Astrocyte of the spinal cord (primary cell): ENCODE measurements at places on chromosomes 6 and 20.

- no peak for DNase-seq
These were observed 143.0 kb downstream of the DOK5 start for GRCh38 chr20:54618412-54618811.

- DNase-seq, result no peak
These were observed 550.0 kb downstream of the PHF3 start for GRCh38 chr6:64185621-64186020.

DNA sequence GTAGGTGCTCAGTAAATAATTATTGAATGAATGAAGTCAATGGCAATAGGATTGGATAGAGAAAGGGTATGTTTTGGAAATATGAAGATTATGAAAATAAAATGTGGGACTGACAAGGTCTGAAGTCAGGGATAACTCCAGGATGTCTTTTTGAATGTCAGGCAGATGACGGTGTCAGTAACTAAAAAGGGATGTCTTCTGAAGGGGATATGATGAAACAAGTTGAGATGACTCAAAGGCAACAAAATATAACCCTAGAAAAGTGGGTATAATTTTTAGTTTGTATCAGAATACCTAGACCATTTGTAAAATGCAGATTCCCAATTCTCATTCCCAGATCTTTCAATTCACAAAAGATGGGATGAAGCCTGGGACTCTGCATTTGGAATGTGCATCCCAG, 257.3 kb upstream of the SGK1 start:
- no peak for DNase-seq

- DNase-seq, result no peak
These were observed 4.5 kb downstream of the IGF2R start for GRCh38 chr6:159973406-159973805.

- peak; percentile 82 for DNase-seq
These were observed at the start of gene PKIB for GRCh38 chr6:122609881-122610689. TSS of gene PKIB (plus strand) at chr6:122610405. CDS start at chr6:122717795, 107,390 bp downstream.

GRCh38 chr6:125814481-125814880, 23.7 kb downstream of the NCOA7 start:
- DNase-seq, result no peak

- DNase-seq, result peak; percentile 67
These were observed 168.7 kb upstream of the PRSS16 start for GRCh38 chr6:27078734-27079357.

DNA sequence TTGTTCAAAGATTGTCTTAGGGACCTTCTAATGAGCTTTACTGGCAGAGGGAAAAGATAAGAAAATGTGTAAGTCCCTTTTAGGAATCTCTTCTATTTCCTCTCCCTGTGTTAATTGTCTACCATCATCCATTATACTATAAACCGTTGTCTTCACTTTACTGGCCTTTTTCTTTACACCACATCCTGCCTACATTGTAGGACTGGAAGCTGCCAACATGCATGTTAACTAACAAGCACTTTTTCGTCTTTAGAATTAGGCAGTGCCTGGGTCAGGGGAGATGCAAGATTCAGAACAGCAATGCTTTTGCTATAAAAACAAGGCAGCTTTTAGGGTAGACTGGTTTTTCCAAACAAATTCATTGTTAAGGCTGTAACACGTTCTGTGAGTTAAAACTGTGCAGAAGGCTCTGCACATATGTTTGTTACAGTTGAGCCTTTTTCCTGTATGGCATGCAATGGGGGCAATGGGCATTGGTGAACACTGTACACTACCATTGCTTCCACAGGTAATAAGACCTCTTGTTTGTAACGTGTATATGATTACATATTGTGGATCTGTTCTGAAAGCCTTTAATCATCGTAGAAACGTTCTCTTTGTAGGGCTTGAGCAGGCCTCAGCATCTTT, 10.9 kb upstream of the PKIG start:
- DNase-seq, result no peak

GRCh38 chr6:127547215-127547614, 28.1 kb upstream of the MTCL3 start:
- no peak for DNase-seq

DNA sequence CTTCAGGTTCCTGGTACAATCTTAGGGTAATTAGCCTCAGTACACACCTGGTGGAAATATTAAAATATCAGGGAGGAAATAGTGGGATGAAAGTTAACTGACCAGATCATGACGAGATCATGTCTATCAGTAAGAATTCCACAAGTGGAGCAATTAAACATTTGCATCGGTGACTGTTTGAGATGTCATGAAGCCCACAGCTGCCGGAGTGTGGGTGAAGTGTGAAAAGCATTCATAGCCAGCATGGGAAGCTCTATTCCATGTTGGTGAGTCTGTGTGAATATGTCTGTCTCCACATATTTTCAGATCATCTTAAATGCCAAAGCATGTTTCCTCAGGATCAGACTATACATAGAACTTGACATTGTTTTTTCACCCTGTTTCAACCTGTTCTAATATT, 142.8 kb downstream of the IPCEF1 start:
- no peak for DNase-seq

DNA sequence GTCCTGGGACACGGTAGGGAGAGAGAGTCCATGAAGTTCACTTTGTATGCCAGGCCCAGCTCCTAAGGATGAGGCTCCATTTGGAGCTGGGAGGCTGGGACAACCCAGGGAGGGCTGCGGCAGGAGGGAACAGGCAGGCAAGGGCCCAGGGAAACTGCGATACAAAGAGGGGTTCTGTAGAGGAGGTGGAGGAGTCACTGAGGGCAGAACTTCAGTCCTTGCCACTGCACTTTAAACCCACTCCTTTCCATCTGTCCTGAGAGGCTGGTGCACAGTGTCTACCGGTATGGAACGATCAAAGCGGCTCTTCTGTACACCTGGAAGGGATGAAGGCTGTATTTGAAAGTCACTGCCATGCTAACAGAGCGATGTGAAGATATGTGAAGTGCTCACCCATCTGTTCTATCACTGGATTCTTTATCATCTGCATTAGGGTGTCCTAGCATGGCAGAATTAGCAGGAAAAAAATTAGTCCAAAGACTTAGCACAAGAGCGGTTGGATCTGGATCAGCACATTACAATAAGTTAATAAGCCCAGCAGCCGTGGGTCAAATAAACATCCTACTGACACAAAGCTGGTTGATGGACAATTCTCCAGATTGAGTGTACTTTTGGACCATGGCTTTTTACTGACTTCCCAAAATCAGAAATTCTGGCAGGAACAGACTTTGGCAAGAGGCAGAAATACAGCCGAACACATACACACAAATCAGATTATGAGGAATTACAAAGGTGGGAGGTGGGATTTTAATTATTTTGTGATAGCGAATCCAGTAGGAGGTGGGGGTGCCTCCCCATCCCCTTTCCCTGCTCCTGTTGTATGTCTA, 20.9 kb upstream of the ZFAND3 start:
- no peak for DNase-seq

- DNase-seq, result no peak
These were observed 245.3 kb upstream of the FOXQ1 start for GRCh38 chr6:1066449-1067090.

DNA sequence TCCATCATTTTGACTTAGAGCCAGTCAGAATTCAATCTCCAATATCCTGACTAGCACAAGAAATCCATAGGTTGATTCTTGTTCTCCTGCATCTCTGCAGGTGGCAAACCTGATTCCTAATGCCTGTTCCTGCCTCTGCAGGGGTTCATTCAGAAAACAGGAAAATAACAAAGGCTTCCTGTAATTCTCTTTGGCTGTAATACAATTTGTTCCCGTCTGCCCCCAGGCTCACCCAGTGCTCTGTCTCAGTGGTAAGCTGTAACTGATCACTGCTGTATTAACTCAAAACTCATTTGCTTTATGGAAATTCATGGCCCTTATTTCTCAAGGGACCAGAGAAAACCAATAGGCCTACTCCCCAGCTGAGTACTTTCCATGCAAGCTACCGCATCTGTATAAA, 88.6 kb downstream of the OPRM1 start:
- DNase-seq, result no peak

GRCh38 chr6:38198219-38198618, 378.7 kb downstream of the ZFAND3 start:
- DNase-seq, result no peak

DNA sequence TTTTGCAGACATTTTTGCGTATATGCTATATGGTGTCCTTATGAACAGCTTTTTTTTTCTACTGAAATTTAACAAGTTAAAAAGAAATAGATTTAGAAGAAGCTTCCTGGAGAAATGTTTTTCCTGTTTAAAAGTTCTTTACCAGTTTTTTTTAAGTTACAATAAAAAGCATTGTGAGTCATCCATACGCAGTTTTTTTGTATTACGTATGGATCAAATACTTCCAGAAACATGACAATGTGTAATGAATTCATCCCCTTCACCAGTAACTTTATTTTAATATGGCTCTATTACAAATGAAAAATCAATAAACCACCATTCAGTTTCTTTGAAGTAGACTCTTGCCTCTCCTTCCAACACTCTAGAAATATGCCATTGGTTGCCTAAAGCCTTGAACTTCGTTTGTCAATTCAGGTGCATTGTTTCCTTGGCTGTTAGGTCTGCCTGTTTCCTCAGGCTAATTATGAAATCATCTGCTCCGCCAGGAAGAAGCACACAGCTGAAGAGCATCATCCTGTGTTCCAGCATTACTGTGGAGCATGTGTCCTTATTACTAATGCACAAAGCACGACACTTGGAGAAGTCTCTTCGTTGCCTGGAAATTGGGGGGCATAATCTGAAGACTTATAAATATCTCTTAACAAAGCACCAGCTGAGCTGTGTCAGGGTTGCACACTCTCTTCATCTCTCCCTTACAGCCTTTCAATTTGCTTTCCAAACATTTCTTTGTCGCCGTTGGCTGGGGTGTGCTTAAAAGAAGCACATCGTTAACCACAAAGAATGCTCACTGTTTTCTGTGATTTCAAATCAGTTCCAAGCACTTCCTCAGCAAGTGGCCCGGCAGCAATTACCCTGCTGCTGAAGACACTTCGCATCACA, 9.6 kb downstream of the MOXD1 start:
- peak; percentile 77 for DNase-seq

DNA sequence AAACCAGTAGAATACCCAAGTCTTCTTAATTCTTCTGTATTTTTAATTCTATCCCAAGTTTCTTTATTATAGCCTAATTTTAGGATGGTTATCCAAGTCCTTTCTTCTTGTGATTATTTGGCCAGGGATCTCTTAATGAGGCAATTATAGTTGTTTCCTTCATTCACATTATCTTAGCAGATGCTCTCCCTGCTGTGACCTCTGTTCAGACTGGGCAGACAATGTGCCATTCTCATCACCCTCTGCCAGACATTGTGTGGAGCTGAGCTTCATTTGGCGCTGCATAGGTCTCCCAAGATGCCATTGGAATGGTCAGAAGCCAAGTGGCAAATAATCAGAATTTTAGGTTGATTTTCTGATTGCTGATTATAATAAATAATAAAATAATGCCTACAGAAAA, 79.4 kb downstream of the LIN28B start:
- no peak for DNase-seq

DNA sequence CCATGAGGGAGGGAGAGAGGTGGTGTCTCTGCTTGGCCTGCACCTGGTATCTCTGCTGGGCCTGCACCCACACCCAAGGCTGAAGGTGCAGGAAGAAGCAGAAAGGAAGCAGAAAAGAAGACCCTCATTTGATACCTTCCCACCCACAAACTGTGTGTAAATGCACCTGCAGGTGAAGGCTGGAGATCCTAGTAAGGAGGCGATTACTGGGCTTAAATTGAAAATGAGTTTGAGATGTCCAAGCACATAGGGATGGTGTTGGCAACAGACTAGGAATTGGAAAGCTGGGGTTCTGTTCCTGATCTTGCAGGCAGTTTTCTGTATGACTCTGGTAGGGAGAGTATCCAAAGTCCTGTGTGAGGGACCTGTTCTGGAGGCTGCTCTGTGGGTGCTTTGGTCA, 74.7 kb downstream of the LYRM2 start:
- DNase-seq, result no peak

DNA sequence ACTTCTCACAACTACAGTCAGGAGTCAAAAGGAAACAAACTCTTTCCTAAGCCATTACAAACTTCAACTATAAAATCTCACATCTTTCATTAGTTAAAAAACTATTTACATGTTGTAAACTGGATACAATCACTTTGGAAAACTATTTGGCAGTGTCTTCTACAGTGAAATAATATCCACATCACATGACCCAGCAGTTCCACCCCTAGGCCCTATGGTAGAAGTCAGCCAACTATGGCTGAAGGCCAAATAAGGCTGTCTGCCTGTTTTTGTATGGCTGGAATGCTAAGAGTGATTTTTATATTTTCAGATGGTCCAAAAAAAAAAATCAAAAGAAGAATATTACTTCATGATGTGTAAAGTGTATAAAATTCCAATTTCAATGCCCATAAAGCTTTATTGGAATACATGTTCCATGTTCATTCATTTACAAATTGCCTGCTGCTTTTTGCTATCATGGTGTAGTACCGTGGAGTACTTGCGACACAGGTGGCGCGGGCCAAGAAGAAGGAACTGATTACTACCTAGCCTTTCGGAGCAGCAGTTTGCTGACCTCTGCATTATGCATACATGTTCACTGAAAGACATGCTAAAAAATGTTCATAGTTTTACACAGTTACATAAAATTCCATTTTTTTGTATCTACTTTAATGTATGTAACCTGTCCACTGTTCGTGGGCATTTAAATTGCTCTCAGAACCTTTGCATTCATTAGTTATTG, 129.0 kb downstream of the KIF16B start:
- DNase-seq, result no peak

DNA sequence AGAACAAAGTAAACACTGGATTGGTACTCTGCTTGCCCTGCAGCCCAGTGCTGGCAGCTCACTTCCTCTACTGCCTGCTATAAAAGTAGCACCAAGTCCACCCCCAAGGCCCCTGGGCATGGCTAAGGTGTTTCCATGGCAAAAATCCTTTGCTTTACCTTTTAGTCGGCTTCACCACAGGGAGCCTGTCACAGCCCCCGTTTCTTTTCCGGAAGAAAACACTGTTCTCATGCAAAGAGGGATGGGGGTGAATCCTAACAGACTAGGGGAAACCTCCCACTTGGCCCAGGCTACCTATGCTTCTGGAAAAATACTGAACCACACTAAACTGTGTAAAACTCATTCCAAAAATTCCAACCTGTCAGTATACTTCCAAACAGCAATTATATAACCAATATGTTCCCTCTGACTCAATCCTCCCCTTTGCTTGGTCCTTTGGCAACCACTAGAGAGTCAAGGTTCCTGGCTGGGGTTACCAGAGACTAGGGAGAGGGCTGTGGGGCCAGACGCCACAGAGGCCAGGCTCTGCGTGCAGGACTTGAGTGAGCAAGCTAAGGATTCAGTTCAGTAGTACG, 16.1 kb downstream of the PPIL1 start:
- DNase-seq, result peak; percentile 47

GRCh38 chr20:12715991-12716680, 292.6 kb upstream of the SPTLC3 start:
- DNase-seq, result no peak

DNA sequence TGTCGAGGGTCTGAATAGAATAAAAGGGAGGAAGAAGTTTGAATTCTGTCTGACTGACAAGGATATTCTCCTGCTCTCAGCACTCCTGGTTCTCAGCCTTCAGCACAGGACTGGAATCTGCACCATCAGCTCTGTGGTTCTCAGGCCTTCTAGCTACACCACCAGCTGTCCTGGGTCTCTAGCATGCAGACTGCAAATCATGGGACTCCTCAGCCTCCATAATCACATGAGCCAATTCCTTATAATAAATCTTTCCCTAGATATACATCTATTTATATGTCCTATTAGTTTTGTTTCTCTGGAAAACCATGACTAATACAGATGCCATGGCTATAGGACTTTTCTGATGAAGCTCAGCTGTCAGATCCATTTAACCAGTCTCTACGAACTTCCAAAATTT, 132.8 kb upstream of the ECI2 start:
- DNase-seq, result no peak
